ENCODE measurements at places on chromosomes 2 and 18. TPM values are rescaled to one million over a fixed set of nuclear protein-coding genes. Genes with fewer than 3 reads are reported as not detected.

ACTG2 gene
- not detected for total RNA-seq

TUBA3E gene
- total RNA-seq: not detected

CRYGD gene
- total RNA-seq: not detected

ERMN gene
- total RNA-seq: not detected

MYCN gene
- 19.6 TPM for total RNA-seq

GPR75 gene
- total RNA-seq: 1.6 TPM

CAVIN2 gene
- total RNA-seq: 571 TPM

CDH19 gene
- not detected for total RNA-seq

AKAIN1 gene
- total RNA-seq: not detected

DSG4 gene
- not detected for total RNA-seq

IRS1 gene
- total RNA-seq: 0.23 TPM

REL gene
- total RNA-seq: 21.8 TPM

CDH20 gene
- total RNA-seq: not detected

FN1 gene
- total RNA-seq: 353 TPM

SP100 gene
- total RNA-seq: 96.4 TPM

CEBPZ gene
- 56.0 TPM for total RNA-seq

FBXO36 gene
- total RNA-seq: 1.0 TPM

D2HGDH gene
- total RNA-seq: 12.5 TPM

CXCR1 gene
- total RNA-seq: not detected

SERPINB3 gene
- 0.17 TPM for total RNA-seq

ELOA2 gene
- total RNA-seq: not detected

SLC19A3 gene
- total RNA-seq: not detected

DHRS9 gene
- not detected for total RNA-seq

PCARE gene
- not detected for total RNA-seq

CD8B2 gene
- not detected for total RNA-seq

ITPRID2 gene
- 191 TPM for total RNA-seq

CFAP210 gene
- not detected for total RNA-seq

RIOK3 gene
- total RNA-seq: 68.1 TPM

LYG2 gene
- total RNA-seq: not detected

HRH4 gene
- 0.19 TPM for total RNA-seq

Measured in dermis blood vessel endothelial cell (primary cell).